Eye (tissue), 1 donor: ENCODE measurements at places on chromosomes 1 and 21.

- no peak for DNase-seq
Measured at GRCh38 chr21:41568606-41569385, 60.8 kb upstream of the TMPRSS2 start.

DNA sequence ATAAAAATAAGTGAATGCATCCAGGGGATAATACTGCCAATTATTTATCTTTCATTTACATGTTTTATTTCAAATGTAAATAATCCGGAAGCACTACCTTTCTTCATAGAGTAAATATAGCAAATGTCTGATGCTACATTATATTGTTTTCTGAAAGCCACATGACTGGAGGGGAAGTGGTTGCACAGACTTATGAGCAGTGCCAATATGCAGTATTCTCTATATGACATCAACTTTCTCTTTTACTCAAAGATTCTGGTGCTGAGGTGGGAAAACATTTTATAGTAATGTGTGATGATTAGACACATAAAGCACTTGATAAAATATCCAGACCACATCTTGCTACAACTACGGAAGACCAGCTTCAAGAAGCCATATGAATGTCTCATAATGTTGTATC is 314.7 kb downstream of the NEGR1 start:
- no peak for DNase-seq

DNA sequence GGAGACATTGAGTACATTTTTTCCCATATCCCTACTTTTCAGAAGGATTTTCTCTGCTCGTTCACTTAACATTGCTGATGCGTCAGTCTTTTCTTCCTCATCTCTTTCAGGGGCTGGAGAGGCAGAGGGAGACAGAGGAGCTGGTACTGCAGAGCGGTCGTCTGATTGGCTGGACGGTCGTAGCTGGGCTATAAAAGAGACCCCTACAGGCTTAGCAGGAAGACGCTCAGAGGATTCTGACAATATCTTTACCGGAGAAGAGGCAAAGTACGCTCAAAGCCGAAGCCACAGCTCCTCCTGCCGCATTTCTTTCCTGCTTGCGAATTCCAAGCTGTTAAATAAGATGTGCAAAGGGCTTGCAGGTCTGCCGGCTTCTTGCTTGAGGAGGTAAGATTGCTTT is at the start of gene RGS4:
TSS of gene RGS4 (plus strand) at position 220 of the 400 bp plus-strand sequence. CDS start at position 344, 124 bp downstream.
- peak; percentile 92 for DNase-seq

GRCh38 chr1:158371188-158371953 is 17.7 kb downstream of the CD1E start:
- no peak for DNase-seq

GRCh38 chr1:219732814-219733491 is 120.0 kb upstream of the ZC3H11B start:
- no peak for DNase-seq

- DNase-seq, result no peak
Measured at GRCh38 chr1:60017508-60018205, 55.9 kb downstream of the C1orf87 start.

GRCh38 chr1:214582289-214582891 is 20.6 kb upstream of the CENPF start:
- DNase-seq, result no peak

DNA sequence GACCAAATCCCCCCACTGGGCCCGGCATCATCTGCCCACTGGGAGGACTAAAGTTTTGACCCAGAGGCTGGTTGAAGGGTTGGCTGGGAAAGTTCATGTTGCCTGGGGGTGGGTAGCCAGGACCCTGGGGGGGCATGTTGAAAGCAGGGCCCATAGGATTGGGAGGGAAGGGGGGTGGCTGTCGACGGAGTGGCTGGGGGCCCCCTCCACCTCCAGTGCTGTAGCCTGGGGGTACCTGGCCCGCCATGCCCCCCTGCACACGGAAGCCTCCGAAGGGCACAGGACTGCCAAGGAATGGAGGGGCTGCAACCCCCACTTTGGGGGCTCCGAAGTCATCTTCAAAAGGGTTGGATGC is 2.2 kb downstream of the PYGO2 start:
- no peak for DNase-seq

GRCh38 chr1:44254392-44254910 is 41.2 kb downstream of the DMAP1 start:
- DNase-seq, result no peak

DNA sequence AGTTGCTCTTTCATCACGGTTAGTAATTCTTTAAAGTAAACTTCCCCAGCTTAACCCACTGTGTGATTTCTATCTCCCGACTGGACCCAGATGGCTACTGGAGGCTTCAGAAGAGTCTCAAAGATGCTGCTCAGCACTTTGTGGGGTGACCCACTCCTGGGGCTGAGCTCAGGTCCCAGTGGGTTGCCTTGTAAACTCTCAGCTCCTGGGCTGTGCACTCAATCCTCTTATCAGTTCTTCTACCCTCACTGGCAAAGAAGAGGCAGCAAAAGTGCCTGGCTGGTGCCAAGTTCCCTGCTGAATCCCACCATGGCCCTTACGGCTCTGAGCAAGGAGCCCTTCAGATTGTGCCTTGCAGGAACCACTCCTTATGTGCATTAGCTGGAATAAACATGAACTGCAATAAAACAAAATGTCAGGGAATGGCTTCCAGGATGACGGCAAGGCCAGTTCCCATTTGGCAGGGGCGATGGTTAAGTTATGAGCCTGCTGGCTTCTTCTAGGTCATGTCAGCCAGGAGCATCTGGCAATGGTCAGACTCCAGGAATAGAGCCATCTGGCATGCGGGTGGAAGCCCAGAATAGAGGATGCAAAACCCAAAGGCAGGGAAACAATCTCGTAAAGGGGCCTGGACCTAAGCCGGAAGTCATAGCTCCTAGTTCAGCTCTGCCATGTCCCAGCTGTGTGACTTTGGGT is 6.8 kb downstream of the MYOC start:
- peak; percentile 33 for DNase-seq

DNA sequence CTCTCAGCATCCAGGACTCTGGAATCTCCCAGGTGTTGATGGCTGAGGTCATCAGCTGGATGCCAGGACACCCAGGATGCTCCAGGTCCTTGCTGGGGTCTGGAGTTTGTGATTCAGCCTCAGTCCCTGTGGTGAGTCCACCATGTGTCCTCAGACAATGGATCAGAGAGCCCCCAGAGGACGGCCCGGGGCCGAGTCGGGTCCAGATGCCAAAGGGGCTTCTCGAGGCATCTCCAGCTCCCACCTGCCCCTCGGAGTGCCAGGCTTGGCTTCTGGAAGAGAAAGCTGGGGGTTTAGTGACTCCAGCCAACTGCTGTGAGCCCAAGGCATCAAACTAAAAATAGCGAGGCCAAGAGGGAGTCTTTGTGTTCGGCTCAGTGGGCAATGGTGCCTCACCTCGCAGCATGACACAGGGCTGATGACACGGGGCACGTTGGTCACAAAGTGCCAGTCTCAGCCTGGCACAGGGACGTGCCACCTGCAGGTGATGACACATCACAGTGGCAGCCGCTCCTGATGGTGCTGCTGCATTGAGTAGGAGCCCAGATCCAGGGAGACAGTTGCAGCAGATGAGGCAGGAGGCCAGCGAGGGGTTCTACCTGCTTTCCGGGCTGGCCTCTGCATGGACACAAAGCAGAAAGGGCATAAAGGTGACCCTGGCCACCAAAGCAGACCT is 10.6 kb downstream of the PDE9A start:
- no peak for DNase-seq

- no peak for DNase-seq
Measured at GRCh38 chr1:222224156-222224555, 323.7 kb downstream of the HHIPL2 start.

DNA sequence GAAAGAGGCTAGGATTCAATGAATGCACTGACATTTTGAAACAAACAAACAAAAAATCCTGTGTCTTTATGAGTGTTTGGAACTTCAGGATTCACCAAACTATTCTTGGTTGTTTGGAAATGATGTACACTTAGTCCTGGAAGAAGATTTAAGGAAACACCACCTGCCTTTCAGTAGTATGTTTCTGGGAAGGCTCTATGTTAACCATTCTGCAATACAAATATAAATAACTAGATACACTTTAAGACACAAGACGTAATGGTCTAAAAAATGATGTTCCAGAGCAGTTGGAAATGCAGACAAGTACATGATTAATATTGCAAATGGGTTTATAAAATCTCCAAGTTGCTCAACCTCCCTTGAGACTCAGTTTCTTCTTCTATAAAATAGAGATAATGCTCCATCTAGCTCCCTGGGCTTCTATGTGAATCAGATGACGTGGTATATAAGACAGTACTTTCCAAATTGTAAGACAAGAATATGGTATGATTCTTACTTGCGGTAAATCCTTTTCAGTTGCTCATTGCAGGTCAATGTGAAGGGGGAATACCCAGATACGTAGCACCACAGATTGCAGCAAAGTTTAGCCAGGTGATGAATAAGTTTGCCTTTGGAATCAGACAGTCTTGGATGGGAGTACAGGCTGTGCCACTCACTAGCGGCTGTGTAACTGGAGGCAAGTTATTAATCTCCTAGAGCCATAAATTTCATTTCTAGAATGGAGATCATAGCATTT is 224.8 kb upstream of the SGIP1 start:
- DNase-seq, result no peak

DNA sequence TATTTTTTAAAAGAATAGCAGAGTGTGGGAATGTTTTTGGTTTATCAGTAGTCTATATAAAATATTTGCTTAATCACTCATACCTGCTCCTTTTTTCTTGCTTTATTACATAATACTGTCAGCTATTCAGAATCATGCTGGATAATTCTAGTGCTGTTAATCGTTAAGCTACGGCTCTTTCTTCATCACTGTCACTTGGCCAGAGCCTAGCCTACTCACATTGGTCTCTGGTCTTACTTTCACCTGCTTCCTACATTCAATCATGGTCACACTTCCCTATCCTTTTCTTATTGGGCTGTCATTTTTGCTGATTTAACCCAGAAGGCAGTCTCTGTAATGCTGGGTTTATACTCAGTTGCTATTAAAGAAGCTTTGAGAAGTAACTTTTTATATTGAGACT is 2.5 kb downstream of the KLHL20 start:
- no peak for DNase-seq

- no peak for DNase-seq
Measured at GRCh38 chr1:183986941-183987340, 50.6 kb downstream of the COLGALT2 start.

DNA sequence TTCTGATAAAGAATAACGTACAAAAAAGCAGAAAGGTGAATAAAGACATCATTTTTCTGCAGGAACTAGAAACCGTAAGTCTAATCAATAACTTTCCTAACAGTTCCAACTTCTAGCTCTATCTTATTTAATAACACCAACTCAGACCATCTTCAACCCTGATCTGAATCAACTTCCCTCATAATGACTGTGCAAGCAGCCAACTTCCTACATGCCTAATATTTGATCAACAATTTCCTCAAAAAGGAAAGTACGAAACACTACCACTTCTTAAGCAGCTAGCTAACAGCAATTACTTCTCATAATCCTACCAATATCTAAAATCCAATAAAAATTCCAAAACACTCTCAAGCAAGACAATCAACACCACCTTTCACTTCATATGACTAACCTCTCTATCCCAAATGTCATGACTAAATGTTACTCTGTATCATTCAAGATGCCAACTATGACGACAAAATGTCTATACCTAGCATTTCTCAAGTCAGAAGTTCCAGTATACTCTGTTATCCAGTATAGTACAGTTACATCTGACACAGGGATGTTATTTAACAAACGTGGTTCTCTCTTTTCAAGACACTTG is 1.7 kb downstream of the COP1 start:
- peak; percentile 29 for DNase-seq
